Activated CD4-positive, alpha-beta T cell treated with anti-CD3 and anti-CD28 coated beads for 4 hours (primary cell): ENCODE measurements at places on chromosomes 3 and 15.
A peak's percentile ranks its signal among the peaks of the same experiment; 100 is the strongest.

DNA sequence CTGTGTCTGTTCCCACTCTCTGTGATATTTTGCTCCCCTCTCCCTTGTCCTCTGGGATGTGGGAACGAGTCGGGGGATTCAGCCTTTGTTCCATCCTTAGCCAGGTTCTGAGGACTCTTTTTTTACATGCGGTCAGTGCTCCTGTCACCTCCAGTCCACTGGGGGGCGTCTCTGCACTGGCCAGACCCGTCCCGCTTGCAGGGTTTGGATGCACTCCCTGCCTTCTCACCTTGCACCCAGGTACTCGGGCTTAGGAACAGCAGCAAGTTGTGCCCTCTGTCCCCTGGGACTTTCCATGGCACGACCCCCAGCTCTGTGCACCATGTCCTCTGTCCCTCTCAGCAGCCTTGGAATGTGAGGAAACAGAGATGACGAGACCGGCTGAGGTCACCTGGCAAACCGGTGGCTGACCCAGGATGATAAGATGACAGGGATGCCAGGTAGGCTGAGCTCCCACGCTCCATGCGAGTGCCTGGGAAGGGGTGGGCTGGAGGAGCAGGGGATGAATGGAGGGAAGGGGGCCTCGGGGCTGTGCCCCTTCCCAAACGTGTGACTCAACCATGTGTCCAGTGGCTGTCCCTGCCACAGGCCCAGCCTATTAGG lies 27.3 kb upstream of the FGD5 start:
- DNase-seq = peak; percentile 38

DNA sequence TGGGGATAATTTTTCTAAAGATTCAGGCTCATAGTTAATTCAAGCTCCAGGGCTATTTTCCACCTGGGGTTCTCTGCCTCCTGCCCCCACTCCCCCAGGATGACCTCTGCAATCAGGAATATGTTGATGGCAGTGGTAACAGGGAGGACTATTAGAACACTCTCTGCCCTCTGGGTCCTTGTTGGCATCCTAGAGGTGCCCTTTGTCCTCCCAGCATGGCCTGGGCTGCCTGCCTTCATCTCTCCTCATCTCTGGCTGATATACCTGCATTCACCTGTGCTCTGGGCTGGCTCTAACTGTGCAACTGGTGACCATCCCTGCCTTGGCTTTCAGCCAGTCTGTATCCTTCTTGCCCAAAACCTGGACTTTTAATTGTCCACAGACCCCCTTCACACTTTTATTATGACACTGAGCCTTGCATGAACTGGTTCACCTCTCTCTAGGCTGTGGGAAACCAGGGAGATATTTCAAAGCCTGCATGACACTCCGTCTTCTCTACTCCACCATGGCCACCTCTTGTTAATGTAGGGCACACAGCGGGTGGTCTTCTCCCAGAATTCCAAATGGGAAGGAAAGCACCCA lies 199.8 kb downstream of the THSD4 start:
- DNase-seq = no peak

DNA sequence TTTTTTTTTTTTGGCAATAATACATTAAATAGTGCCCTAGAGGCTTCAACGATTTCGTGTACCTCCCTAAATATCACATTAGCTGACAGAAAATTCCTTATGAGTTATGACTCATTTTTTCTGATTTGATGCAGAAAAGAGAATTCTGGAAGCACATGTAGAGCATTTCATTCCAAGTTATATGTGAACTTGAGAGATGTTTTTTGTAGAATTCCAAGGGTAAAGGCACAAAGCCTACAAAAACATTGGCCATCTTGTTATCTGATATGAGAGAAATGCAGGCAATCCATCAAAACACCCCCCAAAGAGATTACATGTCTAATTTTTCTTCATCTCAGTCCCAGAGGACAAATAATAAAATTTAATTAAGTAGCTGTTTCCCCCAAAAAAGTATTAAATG lies 6.7 kb upstream of the PFN2 start:
- DNase-seq = no peak

DNA sequence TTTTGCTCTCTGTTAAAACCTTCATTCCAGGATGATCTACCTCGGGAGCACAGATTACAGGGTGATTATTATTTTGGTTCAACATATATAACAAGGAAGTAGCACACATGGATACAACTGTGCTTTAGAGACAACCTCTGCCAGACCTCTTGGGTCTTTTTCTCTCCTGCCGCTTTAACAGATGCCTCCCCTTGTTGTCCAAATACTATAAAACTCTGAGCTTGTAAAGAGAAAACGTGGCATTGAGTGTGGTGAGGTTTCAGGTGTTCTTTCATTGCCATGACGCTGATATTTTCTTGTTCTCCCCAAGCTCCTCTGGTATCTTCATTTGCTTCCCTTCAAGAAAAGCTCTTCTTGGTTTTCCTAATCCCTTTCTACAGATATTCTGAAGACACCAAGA lies 29.0 kb downstream of the BCL2L10 start:
- no peak for DNase-seq

- no peak for DNase-seq
Measured at GRCh38 chr3:130488288-130488687, 28.7 kb upstream of the COL6A6 start.

DNA sequence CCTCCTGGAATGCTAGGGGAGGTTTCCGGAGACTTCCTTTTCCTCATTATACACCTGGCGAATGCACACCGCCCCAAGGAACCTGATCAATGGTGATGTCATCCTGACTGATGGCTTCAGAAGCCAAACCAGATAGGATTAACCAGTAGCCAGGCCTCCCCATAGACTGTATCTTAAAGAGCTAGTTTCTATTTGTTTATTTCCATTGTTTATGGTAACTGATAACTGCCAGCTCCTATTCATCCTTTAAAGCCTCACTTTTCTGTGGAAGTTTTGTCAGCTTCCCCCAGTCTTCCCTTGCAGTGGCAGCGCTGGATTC lies at the start of gene MKRN2OS:
Gene MKRN2OS (minus strand): TSS at position 27 of the 319 bp plus-strand sequence. CDS start 35 bp downstream, outside the sequence.
- DNase-seq = no peak

- no peak for DNase-seq
Measured at GRCh38 chr15:91338766-91339165, 238.7 kb downstream of the SV2B start.
